T-helper 9 cell (primary cell): ENCODE measurements at places on chromosomes 7 and 10.

DNA sequence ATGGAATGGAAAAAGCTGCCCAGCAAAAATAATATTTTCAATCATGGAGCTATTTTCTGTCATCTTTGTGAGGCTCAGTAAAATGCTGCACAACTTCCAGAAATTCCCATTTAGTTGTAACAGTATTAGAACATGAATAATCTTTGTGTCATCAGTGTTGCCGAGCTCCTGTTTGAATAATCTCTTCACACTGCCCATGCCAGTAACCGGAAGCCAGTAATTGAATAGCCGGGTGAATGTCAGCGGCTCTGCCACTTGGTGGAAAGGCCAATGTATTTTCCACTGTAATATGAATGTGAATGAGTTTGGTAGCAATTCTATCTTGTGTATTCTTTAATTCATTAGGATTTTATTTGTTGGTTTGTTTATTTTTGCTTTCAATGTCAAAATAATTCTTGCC lies 172.5 kb upstream of the INSYN2A start:
- DNase-seq, result no peak

DNA sequence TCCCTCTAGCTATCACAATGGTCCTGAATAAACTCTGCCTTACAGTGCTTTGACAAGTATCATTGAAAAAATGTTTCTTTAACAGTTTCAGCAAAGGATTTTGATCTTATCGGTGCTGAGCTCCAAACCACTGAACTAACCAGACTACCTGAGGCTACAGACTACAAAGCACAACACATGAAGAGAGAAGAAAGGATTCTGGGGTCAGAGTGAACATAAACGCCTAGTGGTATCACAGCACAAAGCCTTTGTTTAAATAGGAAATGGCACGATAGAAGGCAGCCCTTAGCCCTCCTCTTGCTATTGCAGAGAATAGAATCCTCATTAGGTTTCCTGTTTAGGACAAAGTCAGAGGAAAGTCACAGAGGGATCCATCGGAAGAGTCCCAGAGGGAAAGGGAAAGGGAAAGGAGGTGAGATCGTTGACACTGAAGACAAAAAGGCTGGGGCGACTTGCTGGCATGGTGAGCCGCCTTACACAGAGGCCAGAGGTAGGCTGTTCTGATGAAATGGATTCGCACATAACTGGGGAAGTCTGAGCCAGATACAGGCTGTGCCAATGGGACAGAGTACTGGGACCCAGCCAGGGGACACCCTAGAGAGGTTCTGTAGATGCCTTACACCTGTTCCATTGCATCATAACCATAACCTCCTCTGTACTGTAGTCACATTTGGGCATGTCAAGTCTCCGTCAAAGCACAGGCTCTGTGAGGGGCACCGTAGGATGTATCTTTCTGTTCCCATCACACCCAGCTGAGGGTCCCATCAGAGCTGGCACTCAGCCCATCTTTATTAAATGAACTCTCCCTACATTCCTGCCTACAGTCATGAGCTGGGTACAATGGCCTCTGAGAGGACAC lies 71.5 kb downstream of the XPNPEP1 start:
- DNase-seq, result no peak

DNA sequence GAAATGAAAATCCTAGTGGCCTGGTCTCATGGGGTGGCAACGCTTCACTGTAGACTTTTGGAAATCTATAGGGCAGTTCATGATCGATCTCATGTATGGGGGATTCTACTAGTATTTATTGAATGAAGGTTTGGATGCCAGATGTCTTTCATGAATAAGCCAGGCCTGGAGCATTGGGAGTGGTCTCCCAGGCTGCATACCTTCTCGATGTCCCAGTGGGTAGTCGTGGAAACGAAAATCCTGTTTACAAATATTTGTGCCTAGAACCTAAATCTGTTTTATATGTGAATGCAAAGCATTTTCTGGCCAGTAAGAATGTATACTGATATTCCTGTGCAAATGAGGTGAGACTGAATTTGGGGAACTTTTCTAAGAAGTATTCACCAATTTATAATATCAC lies 105.0 kb upstream of the C1QL3 start:
- DNase-seq, result no peak

- no peak for DNase-seq
Measured at GRCh38 chr10:110507346-110507745, 9.6 kb downstream of the DUSP5 start.

DNA sequence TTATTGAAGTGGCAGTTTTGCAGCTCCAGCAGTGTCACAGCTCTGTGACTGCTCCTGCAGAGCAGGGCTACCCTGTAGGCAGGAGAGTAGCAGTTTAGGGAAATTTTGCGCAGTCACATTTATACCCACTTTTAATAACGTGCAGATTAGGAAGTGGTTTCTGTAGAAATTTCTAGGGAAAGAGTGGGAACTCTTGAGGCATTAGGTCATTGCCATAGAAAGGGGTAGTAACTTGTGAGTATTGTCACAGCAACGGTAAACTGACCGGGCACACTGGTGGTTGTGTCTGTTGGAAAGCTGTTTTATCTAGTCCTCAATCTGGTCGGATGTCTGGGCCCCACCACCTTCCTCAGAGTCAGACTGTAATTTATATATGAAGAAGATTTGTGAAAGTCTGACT lies 51.9 kb downstream of the CDC14C start:
- no peak for DNase-seq

GRCh38 chr7:1665549-1666316 lies 4.3 kb upstream of the ELFN1 start:
- DNase-seq, result no peak

DNA sequence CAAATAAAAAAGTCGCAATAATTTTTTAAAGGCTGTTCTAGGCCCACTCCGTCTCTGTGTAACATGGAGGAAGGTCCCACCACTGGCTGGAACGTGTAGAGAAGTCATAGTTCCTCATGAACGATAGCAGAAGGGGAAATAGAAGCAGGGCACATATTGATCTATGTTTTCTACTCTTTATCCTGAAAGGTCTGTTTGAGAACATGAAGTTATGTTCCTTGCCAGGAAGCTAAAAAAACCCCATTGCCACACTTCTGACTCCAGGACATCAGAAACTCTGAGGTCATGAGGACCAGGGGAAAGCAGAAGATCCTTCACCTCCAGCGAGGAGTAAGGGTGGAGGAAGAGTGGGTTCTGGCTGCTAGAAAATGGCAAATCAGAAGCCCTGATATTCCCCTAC lies 10.8 kb downstream of the ANKRD22 start:
- DNase-seq, result no peak

DNA sequence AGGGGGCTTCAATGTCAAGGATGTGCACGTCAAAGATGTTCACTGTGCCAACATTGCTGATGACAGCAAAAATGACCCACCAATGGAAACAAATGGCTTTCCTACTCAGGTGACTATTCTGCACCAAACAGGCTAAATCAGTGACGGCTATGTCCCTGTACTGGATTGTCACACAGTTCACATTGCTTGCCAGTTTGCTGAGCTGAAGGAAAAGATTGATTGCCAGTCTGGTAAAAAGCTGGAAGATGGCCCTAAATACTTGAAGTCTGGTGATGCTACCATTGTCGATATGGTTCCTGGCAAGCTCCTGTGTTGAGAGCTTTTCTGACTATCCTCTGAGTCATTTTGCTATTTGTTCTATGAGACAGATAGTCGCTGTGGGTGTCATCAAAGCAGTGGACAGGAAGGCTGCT lies 202.2 kb upstream of the ETV1 start:
- no peak for DNase-seq

DNA sequence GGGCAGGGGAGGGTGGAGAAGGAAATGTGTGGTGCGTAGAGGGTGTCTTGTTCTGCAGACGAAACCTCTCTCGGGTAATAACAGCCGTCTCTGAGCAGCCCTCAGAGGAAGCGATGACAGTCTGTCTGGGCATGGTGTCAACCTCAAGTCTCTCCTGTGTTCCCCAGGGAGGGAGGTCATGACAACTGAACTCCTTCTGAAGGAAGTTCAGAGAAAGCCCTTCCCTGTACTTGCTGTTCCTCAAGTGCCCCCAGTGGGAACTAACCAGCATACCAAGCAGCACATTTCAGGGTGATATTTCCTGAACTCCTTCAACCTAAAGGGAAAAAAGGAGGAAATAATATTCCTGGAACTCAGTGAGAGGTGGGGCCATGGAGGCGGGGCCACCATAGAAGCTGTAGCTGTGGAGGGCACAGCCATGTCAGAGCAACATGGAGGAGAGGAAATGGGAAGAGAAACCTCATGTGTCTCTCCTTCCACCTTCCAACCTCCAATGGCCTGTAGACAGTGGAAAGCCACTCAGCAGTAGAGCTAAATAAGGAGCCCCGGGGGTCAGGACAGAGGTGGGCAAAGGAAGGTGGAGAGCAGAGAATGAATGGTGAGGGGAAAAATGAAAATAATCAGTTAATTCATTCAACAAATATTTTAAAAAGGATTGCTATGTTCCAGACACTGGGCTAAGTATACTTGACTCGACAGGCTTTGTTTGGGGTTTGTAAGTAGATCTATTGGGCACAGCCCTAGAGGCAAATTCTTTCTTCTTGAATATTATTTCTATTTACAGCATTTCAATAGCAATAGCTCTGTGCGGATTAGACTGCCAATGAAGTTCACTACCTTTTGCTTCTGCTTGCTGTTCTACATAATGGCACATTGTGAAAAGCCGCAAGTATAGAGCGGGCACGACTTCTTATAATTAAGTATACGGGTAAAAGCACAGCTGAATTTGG lies 61.0 kb upstream of the AOAH start:
- DNase-seq, result peak; percentile 62

DNA sequence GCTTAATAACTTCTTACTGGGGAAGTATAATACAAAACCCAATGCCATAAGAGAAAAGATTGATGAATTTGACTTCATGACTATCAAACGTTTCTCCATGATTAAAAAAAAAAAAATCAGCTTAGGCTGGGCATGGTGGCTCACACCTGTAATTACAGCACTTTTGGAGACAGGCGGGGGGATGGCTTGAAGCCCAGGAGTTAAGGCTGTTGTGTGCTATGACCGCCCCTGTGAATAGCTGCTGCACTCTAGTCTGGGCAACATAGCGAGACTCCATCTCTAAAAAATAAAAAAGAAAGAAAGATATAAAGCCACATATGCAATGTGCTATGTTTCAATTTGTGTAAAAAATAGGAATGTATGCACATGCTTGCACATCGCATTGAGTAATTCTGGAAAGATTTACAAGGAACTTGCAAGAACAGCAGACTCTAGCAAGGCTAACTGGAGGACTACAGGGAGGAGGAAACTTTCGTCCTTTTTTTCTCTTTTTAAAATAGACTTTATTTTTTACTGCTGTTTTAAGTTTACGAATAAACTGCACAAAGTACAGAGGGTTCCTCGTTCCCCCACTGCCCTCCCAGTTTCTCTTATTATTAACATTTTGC lies 10.3 kb upstream of the RARRES2 start:
- DNase-seq, result no peak

- DNase-seq, result no peak
Measured at GRCh38 chr7:82241356-82241755, 202.2 kb downstream of the CACNA2D1 start.

DNA sequence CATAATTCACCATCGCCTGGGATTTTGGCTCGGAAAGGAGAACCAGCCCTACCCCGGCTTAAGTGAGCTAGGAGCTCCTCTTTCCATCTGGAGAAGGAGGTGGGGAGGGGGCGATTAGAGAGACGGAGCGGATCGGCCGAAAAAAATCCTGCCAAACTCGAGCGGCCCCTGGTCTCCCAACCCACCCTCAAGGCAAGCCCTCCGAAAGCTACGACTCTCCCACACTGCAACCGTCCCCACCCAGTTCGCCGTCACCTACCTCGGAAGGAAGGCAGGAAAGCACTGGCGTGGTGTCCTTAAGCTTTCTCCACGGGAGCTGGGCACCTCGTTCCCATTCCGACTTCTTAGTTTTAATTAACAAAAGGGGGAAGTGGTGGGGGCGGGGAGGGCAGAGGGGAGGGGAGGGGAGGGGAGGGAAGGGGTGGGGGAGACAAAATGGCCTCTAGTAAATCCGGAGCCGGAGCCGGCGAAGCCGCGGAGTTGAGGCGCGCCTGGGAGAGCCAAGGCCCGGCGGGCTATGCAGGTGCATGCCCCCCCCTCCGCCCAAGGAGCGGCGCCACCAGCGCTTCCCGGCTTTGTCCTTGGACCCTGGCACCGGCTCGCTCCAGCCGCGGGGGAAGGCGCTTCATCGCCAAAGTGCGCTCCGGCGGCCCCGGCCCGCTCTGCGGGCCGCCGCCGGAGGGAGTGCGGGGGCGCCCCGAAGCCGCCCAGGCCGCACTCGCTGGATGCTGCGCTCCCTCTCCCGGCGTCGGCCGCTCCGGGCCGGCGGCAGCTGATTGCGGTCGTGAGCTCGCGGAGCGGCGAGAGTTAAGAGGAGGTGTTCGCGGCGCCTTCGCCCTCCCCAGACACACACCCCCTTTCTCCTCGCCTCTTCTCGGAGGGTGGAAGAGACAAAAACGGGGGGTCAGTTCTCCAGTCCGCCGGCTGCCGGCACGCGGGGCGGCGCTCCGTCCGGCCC lies at the start of gene LRRC4:
Gene LRRC4 (minus strand): TSS at position 784 of the 958 bp plus-strand sequence. CDS start 797 bp downstream, outside the sequence.
- DNase-seq, result no peak

DNA sequence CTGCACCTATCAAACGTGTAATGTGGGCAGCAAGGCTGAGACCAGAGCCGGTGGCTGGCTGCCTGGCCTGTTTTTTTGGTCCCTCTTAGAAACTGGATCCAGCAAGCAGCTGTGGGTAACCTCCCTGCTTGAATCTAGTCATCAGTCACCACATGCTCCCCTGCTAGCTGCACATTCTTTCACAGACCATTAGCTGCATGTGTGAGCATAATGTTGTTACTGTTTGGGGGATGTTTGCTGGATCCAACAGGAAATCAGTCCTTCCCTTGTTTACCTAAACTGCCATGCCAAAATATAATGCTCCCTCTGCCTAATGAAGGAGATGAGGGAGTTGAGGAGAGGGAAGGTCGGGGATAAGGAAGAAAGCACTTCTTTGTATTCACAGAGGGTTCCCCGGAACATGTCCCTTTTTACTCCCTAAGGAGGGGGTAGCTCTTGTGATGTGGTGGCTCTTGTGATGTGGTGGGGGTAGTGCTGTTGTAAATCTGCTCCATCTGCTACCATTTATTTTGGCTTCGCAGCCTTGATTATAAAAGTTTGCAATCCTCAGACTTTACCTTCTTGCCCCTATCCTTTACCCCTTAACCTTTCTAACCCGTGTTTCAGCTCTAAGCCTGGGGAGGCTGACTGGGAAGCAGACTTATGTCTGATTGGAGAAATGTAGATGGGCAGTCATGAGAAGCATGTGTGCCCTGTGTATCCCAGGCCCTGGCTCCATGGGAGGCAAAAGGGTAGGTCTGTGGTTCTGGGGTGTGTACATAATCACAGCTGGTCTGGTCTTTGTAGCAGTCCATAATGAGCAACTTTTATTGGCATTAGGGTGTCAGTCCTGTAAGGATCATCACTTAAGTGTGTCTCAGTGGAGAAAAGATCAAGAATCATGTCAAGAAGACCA lies 20.8 kb downstream of the LOXL4 start:
- no peak for DNase-seq

GRCh38 chr10:78170026-78170475 lies 136.4 kb downstream of the RPS24 start:
- DNase-seq, result no peak

GRCh38 chr7:23965296-23965695 lies 255.3 kb downstream of the STK31 start:
- no peak for DNase-seq

DNA sequence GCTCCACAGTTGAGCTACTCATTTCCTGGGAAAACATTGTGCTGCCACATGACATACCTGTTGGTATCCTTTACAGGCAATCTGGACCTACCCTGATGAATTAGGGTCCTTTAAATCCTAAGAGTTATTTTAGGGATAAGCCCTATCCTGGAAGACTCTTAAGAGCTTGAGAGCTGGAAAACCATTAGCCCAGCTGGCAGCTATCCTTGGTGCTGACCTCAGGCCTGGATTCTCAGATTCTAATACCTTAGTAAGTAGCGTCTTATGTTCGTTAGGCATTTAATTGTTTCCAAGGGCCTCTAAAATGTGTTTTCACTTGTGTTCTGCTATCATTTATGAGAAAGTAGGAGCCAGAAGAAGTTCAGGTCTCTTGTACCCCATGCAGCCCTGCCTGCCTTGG lies 93.0 kb upstream of the SORCS3 start:
- no peak for DNase-seq
